ENCODE measurements at places on chromosomes 5 and 9.

- no peak for DNase-seq
Measured at GRCh38 chr5:125433457-125433856, 687.0 kb upstream of the ZNF608 start.

DNA sequence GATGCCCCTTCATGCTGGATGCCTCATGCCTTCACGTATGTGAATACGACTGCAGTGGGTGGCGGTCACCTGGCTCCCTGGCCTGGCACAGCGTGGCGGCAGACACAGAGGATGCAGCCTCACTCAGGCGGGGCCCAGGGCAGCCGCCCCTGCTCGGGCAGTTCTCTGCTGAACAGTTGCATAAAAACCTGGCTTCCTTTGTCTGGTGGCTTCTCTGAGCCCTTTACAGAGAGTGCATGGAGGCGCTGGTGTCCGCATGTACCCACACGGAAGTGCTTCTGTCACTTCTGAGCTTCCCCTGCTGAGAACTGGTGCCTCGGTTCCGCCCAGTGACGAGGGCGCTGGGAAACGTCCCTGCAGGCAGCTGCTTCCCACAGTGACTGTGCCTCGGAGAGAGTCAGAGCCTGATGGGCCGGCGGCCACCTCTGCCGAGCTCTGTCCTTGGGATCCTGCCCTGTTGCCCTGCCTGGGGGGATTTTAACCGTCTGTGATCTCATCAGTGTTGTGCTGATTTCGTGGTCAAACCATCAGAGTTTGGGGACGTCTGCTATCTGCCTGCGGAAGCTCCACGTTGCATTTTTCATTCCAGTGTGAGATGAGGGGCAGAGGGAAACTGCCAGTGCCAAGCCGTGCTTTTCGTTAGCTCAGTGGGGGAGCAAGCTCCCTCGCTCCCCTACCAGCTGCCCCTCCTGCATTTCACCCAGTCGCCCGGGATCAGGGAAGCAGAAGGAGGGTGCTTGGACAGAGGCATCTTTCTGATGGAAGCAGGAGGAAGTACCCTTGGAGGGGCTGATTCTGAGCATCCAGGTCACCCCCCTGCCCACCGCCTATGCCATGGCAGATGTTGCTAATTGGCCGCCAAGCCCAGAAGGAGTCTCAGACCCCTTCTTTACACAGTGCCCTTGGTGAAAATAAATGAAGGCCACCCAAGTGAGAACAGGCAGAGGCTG lies 153.0 kb upstream of the COL5A1 start:
- DNase-seq, result no peak

DNA sequence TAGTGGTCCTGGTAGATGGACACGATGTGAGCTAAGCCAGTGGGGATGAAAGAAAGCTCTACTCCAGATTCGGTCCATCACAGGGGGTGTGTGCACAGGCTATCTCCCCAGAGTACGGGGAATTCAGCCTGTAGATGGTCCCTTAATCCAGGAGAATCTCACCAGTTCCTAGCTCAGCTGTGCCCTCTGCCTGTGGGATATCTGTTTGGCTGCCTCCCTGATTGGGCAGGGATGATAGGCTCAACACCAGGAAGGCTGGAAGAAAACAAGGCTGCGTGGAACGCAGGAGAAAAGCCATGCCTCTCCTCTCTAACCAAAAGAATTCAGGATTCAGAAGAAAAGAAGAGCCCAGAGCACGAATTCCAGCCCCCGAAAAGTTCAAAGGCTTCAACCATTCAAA lies 40.9 kb downstream of the VLDLR start:
- no peak for DNase-seq

GRCh38 chr9:112169368-112169767 lies 5.7 kb downstream of the SUSD1 start:
- no peak for DNase-seq

DNA sequence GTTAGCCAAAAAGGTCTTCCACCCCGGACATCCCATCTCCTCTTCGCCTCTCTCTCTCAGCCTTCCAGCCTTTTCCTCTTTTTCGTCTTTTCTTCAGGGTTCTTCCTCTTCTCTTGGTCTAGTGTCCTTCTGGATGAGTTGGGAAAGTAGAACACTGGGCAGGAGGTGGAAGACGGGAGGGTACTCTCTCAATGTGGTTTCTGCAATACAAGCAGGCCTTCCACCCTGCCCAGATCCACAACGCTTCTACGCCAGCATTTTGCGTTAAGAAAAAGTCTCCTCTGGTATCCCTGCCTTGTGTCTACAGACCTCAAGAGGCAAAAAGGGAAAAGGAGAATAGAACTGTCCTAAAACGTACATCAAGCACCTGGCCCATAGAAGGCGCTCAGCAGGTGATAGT lies 587.8 kb downstream of the BNC2 start:
- DNase-seq, result no peak

DNA sequence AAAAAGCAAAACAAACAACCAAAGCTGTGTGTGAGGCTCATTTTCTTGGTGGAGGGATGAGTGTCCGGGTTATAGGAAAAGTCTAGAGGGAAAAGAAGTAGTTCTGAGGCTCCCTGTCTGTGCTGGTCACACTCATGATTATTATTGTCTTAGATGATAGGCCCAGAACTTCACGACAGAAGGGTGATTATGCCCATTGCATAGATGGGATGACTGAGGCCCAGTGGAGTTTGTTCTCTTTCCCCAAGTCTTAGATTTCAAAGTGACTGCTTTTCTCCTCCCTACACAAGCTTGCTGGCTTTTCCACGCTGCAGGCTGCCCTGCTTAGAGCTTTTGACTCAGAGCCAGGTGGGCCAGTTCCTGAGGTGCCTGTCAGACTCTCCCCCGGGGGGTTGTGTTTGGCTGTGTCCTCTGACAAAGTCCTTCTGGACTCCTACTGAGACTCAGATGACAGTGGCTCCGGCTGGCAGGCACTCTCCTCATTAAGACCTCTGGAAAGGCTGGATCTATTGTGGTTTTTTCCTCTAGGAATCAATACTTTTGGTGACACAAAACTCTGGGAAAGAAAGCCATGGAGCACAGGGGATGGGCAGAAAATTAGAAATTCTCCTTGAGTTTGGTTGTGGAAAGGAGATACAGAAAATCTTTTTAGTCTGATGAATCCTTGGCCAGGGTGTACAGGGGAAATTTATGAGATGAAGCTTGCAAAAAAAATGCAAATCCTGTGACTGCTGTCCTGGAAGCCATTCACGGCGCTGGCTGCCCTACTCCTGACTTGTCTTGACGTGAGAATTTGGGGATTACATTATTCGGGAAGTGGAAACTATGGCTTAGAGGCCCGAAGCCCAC lies 120.9 kb downstream of the NSG2 start:
- DNase-seq, result no peak

DNA sequence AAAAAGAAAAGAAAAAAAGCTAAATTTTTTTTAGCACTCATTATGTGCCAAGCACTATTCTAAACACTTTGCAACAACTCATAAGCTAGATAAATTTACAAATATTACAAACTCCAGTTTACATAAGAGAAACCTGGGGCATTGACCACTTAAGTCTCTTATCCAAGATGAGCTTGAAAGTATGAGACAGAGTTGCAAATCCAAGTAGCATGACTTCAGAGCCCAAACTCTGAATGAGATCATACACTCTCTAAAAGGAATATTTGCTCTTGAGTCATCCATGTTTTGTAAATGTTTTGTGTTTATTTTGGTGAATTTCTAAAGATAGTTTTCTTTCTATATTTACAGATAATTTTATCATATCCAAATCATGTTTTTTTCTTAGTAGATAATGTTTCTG lies 4.0 kb upstream of the SHOC1 start:
- no peak for DNase-seq

GRCh38 chr5:78972654-78973428 lies 12.3 kb downstream of the ARSB start:
- DNase-seq, result peak; percentile 21

- DNase-seq, result no peak
Measured at GRCh38 chr5:160054047-160054446, 45.1 kb downstream of the TTC1 start.
